ENCODE measurements at places on chromosomes 12 and 14.

- DNase-seq, result peak; percentile 56
Measured at GRCh38 chr12:112353393-112353792, 28.8 kb downstream of the HECTD4 start.

- DNase-seq, result peak; percentile 83
Measured at GRCh38 chr12:89893972-89894706, 185.5 kb upstream of the ATP2B1 start.

- no peak for DNase-seq
Measured at GRCh38 chr12:116337312-116337711, 59.8 kb upstream of the MED13L start.

GRCh38 chr12:93813972-93814821, 137.0 kb downstream of the CRADD start:
- DNase-seq, result peak; percentile 36

DNA sequence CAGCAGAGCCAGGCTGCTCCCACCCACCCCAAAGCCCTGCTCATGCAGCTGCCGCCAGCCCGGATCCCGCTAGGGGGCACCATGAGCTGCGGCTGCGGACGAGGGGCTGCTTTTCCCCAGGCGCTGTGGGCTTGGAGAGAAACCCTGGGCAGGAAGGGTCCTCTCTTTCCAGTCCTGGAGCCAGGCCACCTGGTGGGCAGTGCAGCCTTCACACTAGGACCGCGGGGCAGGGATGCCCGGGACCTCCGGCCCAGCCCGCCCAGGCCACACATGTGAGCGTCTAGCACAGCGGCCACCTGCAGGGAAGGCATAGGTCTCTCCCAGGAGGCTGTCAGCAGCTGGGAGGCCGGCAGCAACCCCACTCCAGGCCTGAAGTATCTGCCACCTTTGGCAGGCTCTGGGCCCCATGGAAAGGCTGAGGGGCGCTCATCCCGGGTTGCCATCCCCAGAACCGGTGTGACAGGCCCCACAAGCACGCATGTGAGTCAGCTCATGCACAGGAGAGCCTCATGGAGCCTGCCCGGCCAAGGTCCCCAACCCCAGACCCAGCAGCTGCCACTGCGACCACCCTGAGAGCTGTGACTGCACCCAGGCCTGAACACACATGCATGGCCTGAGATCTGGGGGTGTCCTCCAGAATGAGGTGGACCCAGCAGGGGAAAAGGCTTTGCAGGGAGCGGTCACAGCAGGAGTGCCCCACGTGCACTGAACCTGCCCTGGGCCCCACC, 280.0 kb upstream of the RTL1 start:
- DNase-seq, result no peak

- no peak for DNase-seq
Measured at GRCh38 chr14:88599326-88599725, 36.5 kb downstream of the ZC3H14 start.

DNA sequence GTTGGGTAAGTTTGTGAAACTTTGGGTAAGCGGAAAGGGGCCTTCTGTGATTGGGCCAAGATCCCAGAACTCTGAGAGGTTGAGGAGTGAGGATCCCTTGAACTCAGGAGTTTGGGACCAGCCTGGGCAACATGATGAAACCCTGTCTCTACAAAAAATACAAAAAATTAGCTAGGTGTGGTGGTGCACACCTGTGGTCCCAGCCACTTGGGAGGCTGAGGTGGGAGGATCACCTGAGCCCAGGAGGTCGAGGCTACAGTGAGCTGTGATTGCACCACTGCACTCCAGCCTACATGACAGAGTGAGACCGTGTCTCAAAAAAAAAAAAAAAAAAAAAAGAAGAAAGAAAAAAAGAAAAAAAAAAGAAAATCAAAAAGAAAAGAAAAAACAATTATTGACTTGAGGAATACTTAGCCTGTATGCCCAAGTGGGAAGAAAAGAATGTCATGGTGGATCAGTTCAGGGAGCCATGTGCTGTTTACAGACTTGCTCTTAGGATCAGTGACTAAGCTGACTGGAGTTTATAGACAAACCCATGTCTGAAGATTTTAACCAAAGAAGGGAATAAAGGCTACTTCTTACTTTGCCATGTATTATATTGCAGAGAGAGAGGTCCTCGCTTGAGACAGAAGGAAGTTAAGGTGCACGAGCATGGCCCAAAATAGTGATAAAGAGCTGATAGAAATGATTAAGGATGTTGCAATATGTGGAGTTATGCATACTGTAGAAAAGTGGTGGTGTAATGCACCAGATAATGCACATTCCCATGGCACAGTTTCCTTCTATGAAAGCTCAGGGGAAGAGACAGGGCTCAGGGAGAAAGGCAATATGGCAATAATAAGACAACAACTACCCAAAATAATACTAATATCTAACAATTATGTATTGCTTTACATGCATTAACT, 881 bp downstream of the HSD17B6 start:
- DNase-seq, result no peak

- DNase-seq, result no peak
Measured at GRCh38 chr12:89717759-89718523, 9.3 kb upstream of the ATP2B1 start.

DNA sequence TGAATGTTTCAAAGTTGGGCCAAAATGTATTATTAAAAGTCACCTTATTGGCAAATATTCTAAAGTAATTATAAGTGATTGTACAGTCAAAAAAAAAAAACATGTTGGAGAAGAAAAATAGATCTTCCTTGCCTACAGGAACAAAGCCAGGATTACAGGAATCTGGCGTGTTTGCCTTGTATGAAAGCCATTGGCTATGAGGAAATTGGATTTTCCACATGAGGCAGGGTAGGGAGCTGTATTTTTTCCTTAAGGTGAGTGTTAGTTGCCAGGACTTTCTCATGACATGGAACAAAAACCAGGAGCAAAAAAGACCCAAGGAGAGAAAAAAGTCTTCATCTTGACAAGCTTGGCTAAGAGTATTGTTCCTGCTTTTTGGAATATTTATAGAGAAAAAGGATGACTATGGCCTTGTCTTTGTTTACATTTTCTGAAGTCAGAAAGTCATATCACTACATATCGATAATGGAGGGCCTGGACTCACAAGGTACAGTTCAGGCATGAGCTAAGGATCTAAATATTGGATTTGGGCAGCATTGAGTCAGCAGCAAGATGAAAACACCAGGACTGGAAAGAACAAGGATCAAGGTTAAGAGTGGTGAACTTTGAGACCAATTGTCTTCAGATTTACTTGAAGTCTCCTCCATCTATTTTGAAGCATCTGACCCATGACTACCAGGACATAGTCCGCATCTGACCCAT, 68.4 kb upstream of the FLRT2 start:
- DNase-seq, result no peak

- peak; percentile 62 for DNase-seq
Measured at GRCh38 chr14:71130491-71131179, 223.4 kb downstream of the PCNX1 start.

DNA sequence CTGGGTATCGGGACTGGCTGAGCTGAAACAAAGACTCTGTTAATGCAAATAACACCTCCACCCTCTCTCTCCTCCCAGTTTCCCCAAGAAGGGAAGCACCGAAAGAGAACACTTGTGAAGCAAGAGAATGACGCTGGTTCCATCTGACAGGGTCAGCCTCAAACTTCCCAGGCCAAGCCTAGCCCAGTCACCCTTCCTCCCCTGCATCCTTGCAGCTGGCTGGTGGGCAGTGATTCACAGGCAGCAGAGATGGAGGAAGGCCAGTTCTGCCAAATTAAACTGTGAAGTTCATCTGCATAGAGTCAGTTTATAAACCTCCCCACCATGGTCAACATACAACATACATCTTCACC, 2.8 kb downstream of the LRRC74A start:
- DNase-seq, result peak; percentile 99

DNA sequence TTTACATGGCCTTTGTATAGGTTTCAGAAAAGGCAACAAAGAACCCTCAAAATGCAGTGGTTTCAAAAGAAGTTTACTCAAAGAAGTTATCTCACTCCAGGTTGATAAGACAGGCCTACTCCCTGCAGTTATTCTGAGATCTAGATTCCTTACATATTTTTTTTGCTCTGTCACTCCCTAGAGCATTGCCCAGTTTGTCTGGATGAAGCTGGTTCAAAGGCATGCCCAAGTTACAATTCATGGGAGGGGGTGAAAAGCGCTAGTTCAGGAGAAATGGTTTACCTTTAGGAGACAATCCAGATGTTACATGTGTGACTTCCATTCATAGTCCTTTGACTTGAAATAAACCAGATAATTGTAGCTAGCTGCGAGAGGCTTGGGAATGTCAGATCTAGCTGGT, 115.0 kb downstream of the TPH2 start:
- no peak for DNase-seq

DNA sequence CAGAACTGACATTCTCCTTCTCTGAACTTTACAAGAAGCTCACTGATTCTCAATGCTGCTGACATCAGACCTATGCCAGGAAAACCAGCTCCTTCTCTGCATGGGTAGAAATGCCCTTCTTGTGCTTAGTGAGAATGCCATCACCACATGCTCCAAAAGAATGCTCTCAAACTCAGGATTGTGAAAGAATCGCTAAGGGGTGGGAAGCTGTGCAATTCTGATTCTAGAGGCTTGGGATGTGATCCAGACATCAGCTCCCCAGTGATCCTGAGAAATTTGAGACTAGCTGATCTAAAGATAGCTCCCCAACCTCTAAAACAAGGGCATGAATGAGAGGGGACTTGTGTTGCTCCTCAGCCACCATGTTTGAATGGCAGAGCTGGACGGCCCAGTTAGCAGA, 113.2 kb downstream of the DPF3 start:
- DNase-seq, result no peak

DNA sequence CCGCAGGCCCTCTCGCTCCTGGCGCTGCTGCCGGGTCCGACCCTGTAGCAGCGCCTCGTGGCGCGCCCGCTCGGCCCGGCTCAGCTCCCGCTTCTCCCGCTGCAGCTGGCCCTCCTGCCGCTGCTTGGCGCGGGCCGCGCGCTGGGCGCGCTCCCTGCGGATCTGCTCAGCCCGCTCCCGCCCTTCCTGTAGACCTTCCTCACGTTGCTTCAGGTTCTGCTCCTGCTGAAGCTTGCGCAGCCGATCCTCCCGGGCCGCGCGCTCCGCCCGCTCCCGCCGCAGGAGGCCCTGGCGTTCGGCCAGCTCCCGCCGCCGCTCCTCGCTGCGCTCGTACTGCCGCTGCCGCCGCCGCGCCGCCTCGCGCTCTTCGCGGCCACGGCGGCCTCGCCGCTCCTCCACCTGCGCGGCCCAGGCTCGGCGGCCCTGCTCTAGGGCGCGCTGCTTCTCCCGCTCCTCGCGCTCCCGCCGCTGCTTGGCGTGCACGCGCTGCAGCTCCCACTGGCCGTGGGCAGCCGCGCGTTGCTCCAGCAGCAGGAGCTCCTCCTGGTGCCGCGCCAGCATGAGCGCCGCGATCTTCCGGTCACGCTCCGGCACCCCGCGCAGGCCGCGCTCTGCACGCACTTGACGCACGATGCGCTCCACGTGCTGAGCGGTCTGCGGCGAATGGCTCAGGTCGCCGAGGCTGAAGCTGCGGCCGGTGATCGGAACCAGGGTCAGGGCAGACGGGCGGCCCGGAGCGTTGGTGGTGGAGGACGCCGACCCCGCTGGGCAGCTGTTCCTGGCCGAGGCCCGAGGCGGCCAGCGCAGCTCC, 2.4 kb downstream of the CCDC177 start:
- DNase-seq, result no peak

Measured in inflammatory macrophage treated with lipopolysaccharide for 4 hours (primary cell).